T-helper 9 cell (primary cell): ENCODE measurements at places on chromosomes 13 and 19.

GRCh38 chr19:46579361-46579879 lies 21.7 kb upstream of the CALM3 start:
- no peak for DNase-seq

DNA sequence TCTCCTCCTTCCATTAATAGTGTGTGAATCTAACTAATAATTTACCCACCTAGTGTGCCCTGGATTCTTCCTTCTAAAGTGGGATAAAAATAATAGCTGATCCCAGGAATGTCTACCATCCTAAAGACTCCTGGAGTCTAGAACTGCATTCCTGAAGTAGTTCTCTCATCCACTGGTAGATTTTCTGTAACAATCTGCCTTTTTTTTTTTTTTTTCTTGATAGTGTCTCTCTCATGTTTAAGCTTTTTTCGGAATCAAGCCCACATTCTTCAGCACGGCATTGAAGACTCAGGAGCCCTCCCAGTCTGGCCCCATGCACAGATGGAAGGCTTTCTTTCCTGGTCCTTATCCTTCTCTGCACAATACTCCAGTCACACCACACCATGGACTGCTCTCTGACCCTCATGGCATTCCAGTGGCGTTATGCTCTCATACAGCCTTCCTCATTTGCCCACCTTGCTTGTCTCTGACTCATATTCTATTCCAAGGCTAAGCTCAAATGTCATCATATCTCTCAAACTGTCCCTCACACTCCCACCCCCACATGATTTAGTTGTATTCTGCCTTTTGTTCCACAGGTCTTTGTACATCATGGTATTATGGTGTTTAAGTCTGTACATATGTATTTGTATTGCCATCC lies 68.7 kb upstream of the FRY start:
- no peak for DNase-seq

GRCh38 chr19:9671655-9672054 lies 3.2 kb downstream of the ZNF562 start:
- no peak for DNase-seq

- no peak for DNase-seq
Measured at GRCh38 chr13:51318015-51318414, 21.5 kb upstream of the SERPINE3 start.

- DNase-seq = no peak
Measured at GRCh38 chr19:1616396-1616795, 11.1 kb upstream of the UQCR11 start.

DNA sequence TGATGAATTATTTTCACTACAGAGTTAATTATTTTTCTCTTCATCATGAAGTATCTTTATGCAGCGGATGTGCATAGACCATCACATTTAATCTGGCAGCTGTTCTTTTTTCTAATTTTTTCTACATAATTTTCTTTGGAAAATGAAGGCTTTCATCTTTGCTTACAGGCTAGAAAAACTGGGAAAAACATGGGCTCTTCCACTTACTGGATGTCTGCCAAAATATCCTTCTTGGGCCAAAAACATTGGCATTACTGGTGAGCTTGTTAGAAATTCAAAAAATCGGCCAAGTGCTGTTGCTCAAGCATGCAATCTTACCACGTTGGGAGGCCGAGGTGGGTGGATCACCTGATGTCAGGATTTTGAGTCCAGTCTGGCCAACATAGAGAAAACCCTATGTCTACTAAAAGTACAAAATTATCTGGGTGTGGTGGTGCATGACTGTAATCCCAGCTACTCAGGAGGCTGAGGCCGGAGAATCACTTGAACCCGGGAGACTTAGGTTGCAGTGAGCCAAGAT lies 176.8 kb downstream of the ZNF737 start:
- DNase-seq = no peak

DNA sequence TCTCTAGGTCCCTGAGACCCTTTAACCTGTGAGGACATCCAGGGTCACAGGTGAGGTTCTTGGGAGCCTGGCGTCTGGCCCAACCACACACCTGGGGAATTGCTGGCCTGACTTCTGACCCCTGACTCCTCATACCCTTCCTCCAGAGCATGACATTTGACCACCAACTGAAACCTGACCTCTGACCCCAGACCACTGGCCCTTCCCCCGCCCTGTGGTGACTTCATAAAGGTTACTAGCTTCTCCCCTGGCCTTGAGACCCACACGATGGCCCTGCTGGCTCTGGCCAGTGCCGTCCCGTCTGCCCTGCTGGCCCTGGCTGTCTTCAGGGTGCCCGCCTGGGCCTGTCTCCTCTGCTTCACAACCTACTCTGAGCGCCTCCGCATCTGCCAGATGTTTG lies at the start of gene SPACA6:
SPACA6 (plus strand) TSS at position 71 of the 400 bp plus-strand sequence; CDS start at position 268, 197 bp downstream.
- DNase-seq = no peak

GRCh38 chr19:18940769-18941627 lies at the start of gene HOMER3:
Gene HOMER3 (minus strand): TSS chr19:18941217. CDS start chr19:18938982, 2,235 bp downstream.
- peak; percentile 76 for DNase-seq

- no peak for DNase-seq
Measured at GRCh38 chr13:113947311-113948033, 26.4 kb downstream of the C13orf46 start.

GRCh38 chr13:98083507-98083906 lies 59.4 kb upstream of the FARP1 start:
- no peak for DNase-seq

DNA sequence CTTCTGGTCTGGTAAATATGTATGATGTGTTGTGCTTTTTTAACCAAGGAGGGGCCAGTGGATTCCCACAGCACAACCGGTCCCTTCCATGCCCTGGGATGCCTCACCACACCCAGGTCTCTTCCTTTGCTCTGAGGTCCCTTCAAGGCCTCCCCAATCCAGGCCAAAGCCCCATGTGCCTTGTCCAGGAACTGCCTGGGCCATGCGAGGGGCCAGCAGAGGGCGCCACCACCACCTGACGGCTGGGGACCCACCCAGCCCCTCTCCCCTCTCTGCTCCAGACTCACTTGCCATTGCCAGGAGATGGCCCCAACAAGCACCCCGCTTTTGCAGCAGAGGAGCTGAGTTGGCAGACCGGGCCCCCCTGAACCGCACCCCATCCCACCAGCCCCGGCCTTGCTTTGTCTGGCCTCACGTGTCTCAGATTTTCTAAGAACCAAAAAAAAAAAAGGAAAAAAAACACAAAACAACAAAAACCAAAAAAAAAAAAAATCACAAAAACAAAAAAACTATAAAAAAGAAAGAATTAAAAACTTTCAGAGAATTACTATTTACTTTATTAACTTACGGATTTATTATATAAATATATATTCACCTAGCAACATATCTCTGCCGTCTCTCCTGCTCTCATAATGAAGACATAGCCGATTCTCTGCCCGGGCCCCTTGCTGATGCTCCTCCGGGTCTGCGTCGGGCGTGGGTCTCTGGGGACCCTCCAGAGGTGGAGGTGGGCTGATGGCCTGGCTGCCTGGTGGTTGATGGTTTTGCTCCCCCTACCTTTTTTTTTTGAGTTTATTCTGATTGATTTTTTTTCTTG lies 14.4 kb downstream of the CAPN12 start:
- peak; percentile 75 for DNase-seq

GRCh38 chr13:111289251-111289650 lies 31.2 kb upstream of the TEX29 start:
- no peak for DNase-seq

GRCh38 chr19:29263305-29264135 lies 50.6 kb upstream of the UQCRFS1 start:
- peak; percentile 38 for DNase-seq

GRCh38 chr13:43257765-43258164 lies 234.4 kb downstream of the DNAJC15 start:
- DNase-seq = no peak

DNA sequence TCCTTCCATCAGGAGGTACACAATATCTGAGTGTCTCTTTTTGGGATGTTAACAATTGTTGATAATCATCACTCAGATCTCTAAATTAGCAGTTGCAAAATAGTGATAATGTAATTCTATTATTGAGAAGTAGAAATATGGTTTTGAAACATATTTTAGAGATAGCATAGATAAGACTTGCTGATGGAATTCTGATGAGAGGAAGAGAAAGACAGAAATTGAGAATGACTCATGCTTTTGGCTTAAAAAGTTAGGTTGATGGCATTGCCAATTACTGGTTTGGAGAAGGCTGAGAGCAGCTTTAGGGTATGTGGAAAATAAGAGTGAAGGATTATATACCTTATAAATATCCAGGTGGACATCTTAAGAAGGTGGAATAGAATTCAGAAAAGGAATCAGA lies 106.4 kb upstream of the EDNRB start:
- DNase-seq = no peak
